ENCODE measurements at places on chromosomes 12 and 14.
A peak's percentile ranks its signal among the peaks of the same experiment; 100 is the strongest.

DNA sequence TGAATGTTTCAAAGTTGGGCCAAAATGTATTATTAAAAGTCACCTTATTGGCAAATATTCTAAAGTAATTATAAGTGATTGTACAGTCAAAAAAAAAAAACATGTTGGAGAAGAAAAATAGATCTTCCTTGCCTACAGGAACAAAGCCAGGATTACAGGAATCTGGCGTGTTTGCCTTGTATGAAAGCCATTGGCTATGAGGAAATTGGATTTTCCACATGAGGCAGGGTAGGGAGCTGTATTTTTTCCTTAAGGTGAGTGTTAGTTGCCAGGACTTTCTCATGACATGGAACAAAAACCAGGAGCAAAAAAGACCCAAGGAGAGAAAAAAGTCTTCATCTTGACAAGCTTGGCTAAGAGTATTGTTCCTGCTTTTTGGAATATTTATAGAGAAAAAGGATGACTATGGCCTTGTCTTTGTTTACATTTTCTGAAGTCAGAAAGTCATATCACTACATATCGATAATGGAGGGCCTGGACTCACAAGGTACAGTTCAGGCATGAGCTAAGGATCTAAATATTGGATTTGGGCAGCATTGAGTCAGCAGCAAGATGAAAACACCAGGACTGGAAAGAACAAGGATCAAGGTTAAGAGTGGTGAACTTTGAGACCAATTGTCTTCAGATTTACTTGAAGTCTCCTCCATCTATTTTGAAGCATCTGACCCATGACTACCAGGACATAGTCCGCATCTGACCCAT, 68.4 kb upstream of the FLRT2 start:
- H3K27me3 ChIP-seq = no peaks in the 10 kb centered on the region
- H3K4me1 ChIP-seq = no peaks in the 10 kb centered on the region
- peak overlapping the region; percentile 20 for H3K27ac ChIP-seq
- no peaks in the 10 kb centered on the region for H3K36me3 ChIP-seq
- no peak overlapping the region for H3K4me3 ChIP-seq

GRCh38 chr12:104643093-104643818, 186.5 kb downstream of the CHST11 start:
- H3K36me3 ChIP-seq = no peaks in the 10 kb centered on the region
- H3K4me1 ChIP-seq = no peaks in the 10 kb centered on the region
- no peaks in the 10 kb centered on the region for H3K27me3 ChIP-seq
- no peak overlapping the region for H3K27ac ChIP-seq

DNA sequence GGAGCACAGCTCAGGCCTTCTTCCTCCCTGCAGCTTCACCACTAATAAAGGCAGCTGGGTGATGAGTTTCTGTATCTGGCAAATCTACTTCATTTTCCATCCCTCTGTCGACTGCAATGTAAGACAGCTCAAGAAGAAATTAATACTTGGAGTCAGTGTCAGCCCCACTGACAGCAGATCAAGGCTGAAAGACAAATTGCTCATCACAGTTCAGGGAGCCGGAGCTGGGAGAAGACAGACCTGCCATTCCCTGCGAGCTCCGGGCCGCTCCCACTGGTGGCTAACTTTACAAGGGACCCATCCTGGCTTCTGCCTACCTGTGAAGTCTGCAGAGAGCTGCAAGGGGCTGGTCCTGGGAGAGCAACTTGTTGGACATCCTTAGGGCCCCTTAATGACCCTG, 49.8 kb downstream of the CCDC60 start:
- DNase-seq = no peak
- H3K27me3 ChIP-seq = no peaks in the 10 kb centered on the region
- peaks cover 4% of the 10 kb centered on the region for H3K4me1 ChIP-seq
- H3K4me3 ChIP-seq = no peak overlapping the region
- H3K27ac ChIP-seq = no peak overlapping the region

GRCh38 chr14:68210729-68211299, 391.2 kb downstream of the RAD51B start:
- H3K4me3 ChIP-seq = no peak overlapping the region
- no peaks in the 10 kb centered on the region for H3K27me3 ChIP-seq
- H3K4me1 ChIP-seq = peaks cover 37% of the 10 kb centered on the region
- H3K27ac ChIP-seq = peak overlapping the region; percentile 51
- no peaks in the 10 kb centered on the region for H3K36me3 ChIP-seq

- no peaks in the 10 kb centered on the region for H3K27me3 ChIP-seq
- no peak overlapping the region for H3K27ac ChIP-seq
- no peak overlapping the region for H3K4me3 ChIP-seq
- H3K36me3 ChIP-seq = no peaks in the 10 kb centered on the region
- no peaks in the 10 kb centered on the region for H3K4me1 ChIP-seq
Observed at GRCh38 chr12:108321688-108322087, 17.4 kb downstream of the CMKLR1 start.

DNA sequence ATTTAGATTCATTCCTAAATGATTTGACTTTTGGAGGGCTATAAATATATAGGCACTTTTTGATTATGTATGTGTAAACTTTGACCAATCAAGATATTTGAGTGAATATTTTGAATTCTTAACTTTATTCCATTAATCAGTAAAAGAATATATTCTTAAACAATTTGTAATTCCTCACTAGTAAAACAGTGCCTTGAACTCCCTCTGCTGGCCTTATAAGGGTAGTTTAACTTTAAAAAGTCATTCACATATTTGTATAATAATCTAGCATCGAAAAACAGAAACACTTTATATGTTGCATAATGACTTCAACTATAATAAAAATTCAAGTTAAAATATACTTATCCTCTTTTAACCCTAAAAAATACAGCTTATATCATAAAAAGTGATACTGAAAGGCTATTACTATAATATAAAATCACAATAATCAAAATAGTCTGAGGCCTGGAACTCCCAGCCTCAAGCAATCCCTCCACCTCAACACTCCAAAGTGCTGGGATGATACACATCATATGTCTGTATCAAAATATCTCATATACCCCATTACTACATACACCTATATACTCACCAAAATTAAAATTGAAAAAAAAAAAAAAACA, 31.2 kb downstream of the CCDC59 start:
- H3K36me3 ChIP-seq = no peaks in the 10 kb centered on the region
- no peak for DNase-seq
- no peak overlapping the region for H3K27ac ChIP-seq
- H3K27me3 ChIP-seq = no peaks in the 10 kb centered on the region

DNA sequence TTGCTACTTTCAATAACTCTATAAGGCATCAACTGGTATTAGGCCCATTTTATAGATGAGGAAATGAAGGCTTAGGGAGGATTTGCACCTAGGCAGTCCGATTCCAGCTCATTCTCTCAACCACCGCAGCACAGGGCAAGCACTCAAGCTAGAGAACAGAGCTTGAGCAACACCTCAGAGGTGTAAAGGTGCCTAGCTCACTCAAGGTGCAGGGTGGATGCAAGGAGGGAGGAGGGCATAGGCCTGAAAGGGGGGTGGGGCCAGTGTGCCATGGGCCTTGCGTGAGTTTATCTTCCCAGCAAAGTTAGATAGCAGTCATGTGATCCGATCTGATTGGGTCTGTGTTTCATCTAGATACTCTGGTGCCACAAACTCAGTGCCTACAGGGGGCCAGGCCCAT, 10.2 kb upstream of the EMP1 start:
- no peak overlapping the region for H3K27ac ChIP-seq
- no peak overlapping the region for H3K4me3 ChIP-seq
- H3K27me3 ChIP-seq = no peaks in the 10 kb centered on the region

DNA sequence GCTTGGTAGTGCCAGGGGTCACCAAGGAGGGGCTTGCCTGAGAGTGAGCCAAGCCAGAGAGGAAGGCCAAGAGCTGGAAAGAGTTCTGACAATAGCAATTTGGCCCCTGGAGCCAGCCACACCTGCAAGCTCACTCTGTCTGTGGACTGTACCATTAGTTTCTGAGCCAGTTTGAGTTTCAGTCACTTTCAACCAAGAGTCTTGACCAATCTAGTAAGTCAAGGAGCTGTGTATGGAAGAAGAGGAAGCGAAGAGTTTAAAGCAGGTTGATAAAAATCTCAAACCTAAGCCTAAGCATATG, 38.5 kb downstream of the NT5DC3 start:
- no peaks in the 10 kb centered on the region for H3K27me3 ChIP-seq
- no peaks in the 10 kb centered on the region for H3K4me1 ChIP-seq
- no peak overlapping the region for H3K27ac ChIP-seq

- H3K27ac ChIP-seq = peak overlapping the region; percentile 91
- H3K27me3 ChIP-seq = no peaks in the 10 kb centered on the region
- H3K4me1 ChIP-seq = peaks cover 14% of the 10 kb centered on the region
- H3K36me3 ChIP-seq = peaks cover 5% of the 10 kb centered on the region
- DNase-seq = no peak
Observed at GRCh38 chr12:13198241-13198640, 1.7 kb downstream of the EMP1 start.

DNA sequence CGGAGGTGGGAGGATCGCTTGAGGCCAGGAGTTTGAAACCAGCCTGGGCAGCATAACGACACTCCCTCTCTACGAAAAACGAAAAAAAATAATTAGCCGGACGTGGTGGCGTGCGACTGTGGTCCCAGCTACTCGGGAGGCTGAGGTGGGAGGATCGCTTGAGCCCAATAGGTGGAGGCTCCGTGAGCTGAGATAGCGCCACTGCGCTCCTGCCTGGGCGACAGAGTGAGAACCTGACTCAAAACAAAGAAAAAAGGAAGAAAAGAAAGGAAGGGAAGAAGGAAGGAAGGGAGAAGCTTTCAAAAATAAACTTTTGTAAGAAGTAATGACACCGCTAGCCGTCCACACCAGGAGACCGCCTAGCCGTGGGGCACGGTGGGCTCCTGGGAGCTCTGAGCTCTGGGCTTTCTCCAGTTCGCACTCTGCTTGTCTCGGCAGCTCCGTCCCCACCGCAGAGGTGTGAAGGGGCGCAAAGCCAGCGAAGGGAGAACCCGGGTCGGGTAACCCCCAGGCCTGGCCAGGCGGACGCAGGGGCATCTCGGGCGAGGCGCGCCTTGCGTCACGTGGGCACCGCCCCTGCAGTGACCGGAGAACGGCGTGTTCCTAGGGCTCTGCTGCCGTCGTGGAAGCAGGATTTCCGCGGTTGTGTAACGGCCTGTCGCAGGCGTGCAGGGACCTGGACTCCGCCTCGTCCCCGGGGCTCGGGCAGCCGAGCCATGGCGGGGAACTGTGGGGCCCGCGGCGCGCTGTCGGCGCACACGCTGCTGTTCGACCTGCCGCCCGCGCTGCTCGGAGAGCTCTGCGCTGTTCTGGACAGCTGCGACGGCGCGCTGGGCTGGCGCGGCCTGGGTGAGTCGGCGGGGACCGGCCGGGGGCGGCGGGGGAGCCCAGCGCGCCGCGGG, at the start of gene IRAK3:
TSS of gene IRAK3 (plus strand) at position 631 of the 902 bp plus-strand sequence. CDS start at position 717, 86 bp downstream.
- peak within 1 kb of the TSS; percentile 66 for H3K4me3 ChIP-seq
- H3K27me3 ChIP-seq = no peaks in the 10 kb centered on the region
- H3K27ac ChIP-seq = peak within 1 kb of the TSS; percentile 91
- no peaks in the 10 kb centered on the region for H3K36me3 ChIP-seq
- peak; percentile 84 for DNase-seq
- no peaks in the 10 kb centered on the region for H3K4me1 ChIP-seq

DNA sequence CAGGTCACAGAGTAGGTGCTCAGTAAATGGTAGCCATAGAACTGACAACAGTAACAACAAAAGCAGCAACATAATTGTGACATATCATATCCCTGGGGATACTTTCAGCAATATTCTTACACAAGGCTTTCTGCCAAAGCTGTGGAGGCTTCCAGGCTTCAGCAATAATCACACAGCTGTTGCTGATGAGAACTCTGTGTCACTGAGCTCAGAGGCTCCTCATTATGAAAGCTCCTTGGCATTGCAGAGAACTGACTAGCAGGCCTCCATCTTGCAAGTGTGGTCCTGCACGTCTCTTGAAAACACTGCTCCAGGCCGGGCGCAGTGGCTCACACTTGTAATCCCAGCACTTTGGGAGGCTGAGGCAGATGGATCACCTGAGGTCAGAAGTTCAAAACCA, 97.3 kb upstream of the BTG1 start:
- DNase-seq = no peak
- H3K4me3 ChIP-seq = no peak overlapping the region
- no peak overlapping the region for H3K27ac ChIP-seq
- H3K36me3 ChIP-seq = no peaks in the 10 kb centered on the region
- peaks cover 5% of the 10 kb centered on the region for H3K4me1 ChIP-seq

DNA sequence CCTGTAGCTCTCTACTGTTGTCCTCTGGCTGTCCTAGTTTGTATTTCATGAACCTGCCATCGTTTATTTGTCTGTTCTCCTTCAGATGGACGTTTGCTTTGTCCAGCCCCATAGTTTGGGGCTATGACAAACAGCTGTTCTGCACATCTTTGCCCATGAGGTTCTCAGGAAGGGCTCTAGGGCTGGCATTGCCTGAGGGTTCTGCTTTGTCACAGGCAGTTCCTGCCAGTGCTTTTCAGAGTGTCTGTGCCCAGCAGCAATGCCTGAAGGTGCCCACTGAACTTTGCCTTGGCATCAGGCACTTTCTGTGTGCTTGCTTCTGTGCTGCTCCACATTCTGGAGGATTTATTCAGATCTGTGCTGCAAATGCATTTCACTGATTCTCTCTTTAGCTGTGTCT, 361.3 kb downstream of the TMEM121 start:
- H3K27me3 ChIP-seq = no peaks in the 10 kb centered on the region
- DNase-seq = peak; percentile 5
- H3K4me3 ChIP-seq = no peak overlapping the region
- no peaks in the 10 kb centered on the region for H3K4me1 ChIP-seq

DNA sequence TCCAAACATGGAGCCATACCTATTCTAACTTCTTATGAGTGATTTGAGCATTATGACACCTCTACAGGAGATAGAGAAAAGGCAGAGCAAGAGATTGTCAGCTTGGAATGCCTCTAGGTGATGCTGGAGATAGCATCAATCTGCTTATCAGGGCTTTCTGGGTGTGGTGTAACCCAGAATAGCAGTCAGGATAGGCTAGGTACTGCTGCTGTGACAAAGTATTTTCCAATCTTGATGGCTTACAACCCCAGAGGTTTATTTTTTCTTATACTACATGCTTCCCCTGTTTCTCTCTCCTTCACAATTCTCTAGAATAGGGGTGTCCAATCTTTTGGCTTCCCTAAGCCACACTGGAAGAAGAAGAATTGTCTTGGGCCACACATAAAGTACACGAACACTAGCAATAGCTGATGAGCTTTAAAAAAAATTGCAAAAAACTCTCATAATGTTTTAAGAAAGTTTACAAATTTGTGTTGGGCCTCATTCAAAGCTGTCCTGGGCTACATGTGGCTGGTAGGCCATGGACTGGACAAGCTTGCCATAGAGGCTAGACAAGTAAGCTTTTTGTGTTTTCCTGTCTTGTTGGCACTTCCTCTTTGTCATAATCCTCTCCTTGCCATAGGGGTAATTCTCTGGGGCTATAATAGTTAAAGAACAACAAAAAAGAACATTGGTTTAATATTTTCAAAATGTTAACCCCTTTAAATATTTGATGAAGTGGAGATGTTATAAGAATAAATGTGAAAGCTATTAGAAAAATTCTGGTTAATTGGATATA, 123.9 kb upstream of the PMCH start:
- H3K27me3 ChIP-seq = no peaks in the 10 kb centered on the region
- H3K4me1 ChIP-seq = no peaks in the 10 kb centered on the region
- no peak for DNase-seq
- no peak overlapping the region for H3K4me3 ChIP-seq
- H3K36me3 ChIP-seq = no peaks in the 10 kb centered on the region
